ENCODE measurements at places on chromosomes 3 and 15. TPM values are rescaled to one million over a fixed set of nuclear protein-coding genes. Genes with fewer than 3 reads are reported as not detected.

Gene WNT7A
- not detected for polyA plus RNA-seq

Gene LINGO1
- not detected for polyA plus RNA-seq

Gene GOLGA8G
- not detected for polyA plus RNA-seq

Gene GTPBP8
- polyA plus RNA-seq = 6.0 TPM

Gene LRRC3B
- polyA plus RNA-seq = not detected

Gene CASR
- not detected for polyA plus RNA-seq

Gene CEP63
- 18.8 TPM for polyA plus RNA-seq

Gene CCDC39
- not detected for polyA plus RNA-seq

Gene INTS14
- polyA plus RNA-seq = 8.1 TPM

Gene NR2E3
- polyA plus RNA-seq = not detected

Gene SLC12A1
- not detected for polyA plus RNA-seq

Gene SELENOK
- 117 TPM for polyA plus RNA-seq

Gene PLSCR4
- 0.24 TPM for polyA plus RNA-seq

Gene EXD1
- polyA plus RNA-seq = 0.08 TPM

Gene PXYLP1
- polyA plus RNA-seq = 10.9 TPM

Gene NSUN3
- 3.8 TPM for polyA plus RNA-seq

Measured in CD14-positive monocyte (primary cell).